Activated CD4-positive, CD25-positive, alpha-beta regulatory T cell treated with anti-CD3 and anti-CD28 coated beads, Interleukin-2, amount 50 U/mL, for 16 hours (primary cell): ENCODE measurements at places on chromosomes 12 and 14.

GRCh38 chr12:106179086-106179485, 40.3 kb upstream of the NUAK1 start:
- no peak for DNase-seq

DNA sequence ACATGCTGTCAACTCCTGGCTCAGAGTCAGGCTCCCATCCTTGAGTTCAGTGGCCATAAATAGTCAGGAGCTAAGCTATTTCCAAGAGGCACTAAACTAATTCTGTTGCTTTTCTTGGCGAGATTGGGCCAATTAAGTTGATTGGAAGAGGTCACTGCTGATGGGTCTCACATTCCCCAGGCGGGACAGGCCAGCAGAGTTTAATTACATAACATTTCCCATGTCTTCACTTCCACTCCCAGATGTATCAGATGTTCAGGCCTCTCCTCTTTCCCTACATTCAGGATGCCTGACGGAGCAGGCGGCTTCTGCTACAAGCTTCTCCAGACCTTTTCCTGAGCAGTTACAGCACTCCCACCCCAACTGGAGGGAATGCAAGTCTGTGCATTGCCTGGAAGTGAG, 5.3 kb downstream of the NTF3 start:
- DNase-seq: no peak

GRCh38 chr14:32939254-32940065, 781 bp downstream of the NPAS3 start:
- DNase-seq: no peak

- no peak for DNase-seq
Observed at GRCh38 chr12:72406111-72406510, 133.9 kb downstream of the TRHDE start.

GRCh38 chr12:34352098-34352497, 329.8 kb downstream of the ALG10 start:
- no peak for DNase-seq

GRCh38 chr14:90560558-90560957, 163.7 kb downstream of the CALM1 start:
- DNase-seq: no peak

DNA sequence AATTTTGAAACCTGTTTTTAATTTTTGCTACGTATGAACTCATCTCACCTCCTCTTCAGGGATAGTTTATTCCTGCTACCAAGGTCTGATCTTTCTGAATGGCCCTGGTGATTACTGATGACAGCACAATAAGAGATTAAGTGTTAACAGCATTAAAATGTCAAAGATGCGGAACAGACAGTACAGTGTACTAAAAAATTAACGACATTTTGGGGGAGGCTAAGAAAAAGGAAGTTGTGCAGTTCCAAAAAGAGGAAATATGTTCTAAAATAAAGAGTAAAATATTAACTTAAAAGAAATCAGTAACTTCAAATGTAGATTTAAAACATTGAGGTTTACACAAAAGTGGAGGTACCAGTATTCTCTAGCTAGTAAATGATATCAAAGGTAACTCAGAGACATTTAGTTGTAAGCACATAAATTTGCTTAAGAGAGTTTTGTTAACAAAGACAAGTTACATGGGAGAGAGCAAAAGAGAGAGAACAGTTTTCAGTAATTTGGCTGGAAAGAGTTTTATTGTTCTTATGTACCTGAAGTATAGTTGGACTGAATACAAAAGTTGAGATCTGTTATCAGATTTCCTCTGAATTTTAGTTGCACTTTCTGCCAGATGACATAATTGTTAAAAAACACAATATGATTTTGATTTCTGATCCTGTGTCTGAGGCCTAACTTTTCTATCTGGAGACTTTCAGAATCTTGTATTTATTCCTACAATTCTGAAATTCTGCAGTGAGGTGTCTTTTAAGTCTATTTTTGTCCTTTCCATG, 4.2 kb upstream of the CLECL1 start:
- no peak for DNase-seq

- DNase-seq: no peak
Observed at GRCh38 chr14:50049703-50050570, 66.4 kb downstream of the VCPKMT start.

DNA sequence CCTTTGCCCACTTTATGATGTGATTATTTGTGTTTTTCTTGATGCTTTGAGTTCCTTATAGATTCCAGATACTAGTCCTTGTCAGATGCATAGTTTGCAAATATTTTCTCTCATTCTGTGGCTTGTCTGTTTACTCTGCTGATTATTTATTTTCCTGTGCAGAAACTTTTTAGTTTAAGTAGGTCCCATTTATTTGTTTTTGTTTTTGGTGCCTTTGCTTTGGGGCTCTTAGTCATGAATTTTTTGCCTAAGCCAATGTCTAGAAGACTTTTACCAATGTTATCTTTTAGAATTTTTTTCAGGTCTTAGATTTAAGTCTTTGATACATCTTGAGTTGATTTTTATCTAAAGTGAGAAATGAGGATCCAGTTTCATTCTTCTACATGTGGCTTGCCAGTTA, 667.3 kb downstream of the SLC16A7 start:
- DNase-seq: no peak

DNA sequence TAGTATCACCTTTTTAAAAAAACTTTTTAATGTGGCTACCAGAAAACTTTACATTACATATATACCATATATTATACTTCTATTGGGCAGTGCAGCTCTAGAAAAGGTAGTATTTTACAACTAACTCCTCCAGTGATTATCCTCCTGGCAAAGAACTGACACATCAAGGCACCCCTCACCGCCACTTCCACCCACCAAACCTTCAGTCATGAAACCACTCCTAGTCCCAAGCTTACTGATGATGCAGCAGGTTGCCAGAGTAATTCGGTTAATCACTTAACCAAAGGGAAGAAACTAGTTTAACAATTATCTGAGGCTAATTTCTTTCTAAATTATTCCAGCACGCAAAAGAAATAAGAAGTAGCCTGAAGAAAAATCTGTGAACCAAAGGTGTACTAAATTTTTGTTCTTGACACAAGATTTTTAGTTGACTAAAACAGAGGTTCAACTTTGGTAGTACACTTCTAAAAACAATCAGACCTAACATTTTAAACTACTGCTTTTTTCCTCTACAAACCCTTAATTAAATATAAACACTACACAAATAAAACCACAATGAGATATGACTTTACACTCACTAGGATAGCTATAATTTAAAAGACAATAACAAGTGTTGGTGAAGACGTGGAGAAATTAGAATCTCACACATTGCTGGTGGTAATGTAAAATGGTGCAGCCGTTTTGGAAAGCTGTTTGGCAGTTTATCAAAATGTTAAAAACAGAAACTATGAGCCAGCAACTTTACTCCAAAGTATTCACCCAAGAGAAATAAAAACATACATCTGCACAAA, 16.7 kb downstream of the SPPL3 start:
- no peak for DNase-seq

DNA sequence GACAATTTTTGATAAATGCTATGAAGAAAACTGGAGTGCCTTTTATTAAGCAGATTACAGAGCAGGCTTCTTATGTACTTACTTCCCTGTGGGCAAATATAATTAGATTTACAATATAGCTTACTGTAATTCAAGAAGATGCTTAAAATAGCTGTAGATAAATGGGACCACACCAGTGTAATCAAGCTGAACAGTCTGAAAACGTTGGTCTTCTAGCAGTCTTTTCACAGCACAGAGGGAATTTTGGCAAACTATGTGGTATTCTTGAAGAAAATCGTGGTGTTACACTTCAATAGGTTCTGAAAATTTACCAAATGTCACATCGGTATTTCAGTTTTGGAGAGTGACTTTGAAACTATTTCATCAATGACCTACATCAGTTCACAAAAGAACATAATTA, 47.7 kb downstream of the SLC16A7 start:
- no peak for DNase-seq

DNA sequence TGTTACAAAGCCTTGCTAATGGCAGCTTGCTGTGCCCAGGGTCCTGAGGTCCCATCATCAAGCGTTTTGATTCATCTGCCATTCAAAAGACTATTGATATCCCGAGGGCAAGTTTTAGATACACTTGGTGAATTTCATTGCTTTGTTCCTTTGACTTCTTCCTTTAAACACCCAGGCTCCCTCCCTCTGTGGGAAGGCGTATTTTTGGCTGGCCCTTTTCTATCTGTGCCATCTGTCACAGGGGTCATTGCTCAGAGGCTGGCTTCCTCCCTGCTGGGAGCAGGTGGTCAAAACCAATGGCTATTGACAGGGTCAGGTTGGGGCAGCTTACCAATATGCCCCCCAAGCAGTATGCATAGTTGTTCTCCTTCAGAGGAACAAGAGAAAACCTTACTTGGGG, 40.0 kb downstream of the SCN8A start:
- no peak for DNase-seq

- no peak for DNase-seq
Observed at GRCh38 chr14:95185033-95185766, 27.9 kb upstream of the DICER1 start.

DNA sequence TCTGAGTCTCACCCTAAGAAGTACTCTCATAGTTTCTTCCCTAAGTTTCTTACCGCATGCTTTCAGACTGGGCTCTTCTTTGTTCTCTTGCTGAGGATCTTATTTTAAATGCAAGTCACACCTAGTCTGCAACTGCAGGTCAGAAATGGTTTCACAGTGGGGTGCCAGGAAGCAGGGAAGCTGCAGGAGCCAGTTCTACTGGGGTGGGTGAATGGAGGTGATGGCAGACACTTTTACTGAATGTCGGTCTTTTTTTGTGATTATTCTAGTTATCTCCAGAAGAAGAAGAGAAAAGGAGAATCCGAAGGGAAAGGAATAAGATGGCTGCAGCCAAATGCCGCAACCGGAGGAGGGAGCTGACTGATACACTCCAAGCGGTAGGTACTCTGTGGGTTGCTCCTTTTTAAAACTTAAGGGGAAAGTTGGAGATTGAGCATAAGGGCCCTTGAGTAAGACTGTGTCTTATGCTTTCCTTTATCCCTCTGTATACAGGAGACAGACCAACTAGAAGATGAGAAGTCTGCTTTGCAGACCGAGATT, 1.7 kb downstream of the FOS start:
- no peak for DNase-seq

- DNase-seq: no peak
Observed at GRCh38 chr14:52033101-52033642, 35.7 kb downstream of the NID2 start.

DNA sequence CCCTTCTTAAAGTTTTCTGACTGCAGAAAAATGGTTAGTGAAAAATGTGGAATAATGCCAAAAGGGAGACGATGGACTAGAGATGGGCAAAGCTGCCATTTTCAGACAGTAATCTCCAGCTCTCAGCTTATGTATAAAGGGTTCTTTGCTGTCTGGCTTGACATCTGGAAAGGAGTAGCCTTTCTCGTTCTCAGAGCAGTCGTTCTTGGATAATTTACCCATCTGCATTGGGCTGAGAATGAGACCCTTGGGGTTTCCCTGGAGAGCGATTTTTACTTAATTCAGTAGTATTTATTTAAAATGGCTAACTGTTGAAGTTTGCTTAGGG, 1.2 kb downstream of the NUDT4 start:
- DNase-seq: no peak

- no peak for DNase-seq
Observed at GRCh38 chr14:100283984-100284881, 22.0 kb downstream of the SLC25A29 start.

GRCh38 chr12:77648716-77649115, 182.0 kb upstream of the NAV3 start:
- DNase-seq: no peak

DNA sequence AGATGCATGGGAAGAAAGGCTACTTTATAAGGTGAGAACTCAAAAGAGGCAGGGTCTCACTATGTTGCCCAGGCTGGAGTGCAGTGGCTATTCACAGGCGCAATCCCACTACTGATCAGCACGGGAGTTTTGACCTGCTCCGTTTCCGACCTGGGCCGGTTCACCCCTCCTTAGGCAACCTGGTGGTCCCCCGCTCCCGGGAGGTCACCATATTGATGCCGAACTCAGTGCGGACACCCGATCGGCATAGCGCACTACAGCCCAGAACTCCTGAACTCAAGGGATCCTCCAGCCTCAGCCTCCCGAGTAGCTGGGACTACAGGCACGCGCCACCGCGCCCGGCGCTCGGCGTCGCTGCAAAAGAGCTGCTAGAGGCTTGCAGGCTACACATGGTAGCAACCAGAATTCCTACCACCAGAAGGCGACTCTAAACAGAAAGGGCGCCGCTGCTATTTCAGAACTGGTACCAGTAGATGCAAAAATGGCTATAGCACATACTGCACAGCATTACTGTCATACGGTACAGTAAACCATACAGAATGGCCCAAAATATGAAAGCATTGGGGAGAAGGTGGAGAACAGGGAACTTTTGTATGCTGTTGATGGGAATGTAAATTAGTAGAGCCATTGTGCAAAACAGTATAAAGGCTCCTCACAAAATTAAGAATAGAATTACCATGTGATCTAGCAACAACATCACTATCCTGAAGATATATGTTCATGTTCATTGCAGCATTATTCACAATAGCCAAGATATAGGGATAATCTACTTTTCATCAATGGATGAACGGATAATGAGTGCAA, 1.2 kb upstream of the NEMF start:
- peak; percentile 44 for DNase-seq

DNA sequence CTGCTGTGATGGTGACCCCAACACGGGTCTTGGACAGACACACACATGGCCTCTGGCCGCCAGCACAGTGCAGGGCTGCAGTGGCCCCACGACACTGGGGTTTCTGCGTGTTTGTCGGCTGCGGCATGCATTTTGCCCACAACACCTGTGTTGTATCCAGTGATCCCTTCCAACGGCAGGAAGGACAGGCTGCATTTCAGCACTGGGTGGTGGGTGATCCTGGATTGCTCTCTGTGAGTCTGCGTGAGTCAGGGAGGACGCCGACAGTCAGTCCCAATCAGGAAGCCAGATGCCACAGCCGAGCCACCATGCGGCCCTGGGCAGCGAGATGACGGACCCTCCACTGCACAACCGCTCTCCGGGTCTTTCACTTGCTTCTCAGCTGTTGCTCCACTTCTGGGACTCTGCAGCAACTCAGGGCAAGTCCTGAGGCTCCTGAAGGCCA, 20.6 kb downstream of the LRTM2 start:
- no peak for DNase-seq

DNA sequence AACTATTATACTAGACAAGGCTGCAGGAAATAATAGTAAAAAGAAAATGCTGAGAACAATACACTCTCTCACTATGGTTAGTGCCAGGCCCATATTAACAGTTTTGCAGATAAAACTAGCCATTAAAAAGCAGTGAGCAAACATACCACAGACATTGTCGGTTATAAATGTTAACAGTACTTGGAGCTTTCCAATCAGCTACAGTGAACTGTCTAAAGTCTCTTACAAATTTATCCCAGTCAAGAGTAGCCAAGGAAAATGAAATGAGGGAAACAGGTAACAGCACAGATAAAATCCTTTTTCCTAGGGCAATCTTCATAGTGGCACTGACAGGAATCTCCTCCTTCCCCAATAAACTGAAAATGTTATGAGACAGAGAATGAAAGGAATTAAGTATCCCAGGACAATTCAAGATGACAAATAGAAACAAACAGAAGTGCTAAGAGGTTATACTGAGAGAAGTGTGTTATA, 30.8 kb downstream of the PAWR start:
- no peak for DNase-seq

GRCh38 chr12:110848314-110848923, 1.6 kb downstream of the CCDC63 start:
- DNase-seq: no peak
